Aorta (tissue), 5 donors: ENCODE measurements at places on chromosomes 2 and 18. TPM values are rescaled to one million over a fixed set of nuclear protein-coding genes. Genes with fewer than 3 reads are reported as not detected.

ZFP36L2 gene
- total RNA-seq: 231 TPM

ABCG8 gene
- total RNA-seq: not detected

- DNase-seq: no peak
These were observed 15.2 kb upstream of the BOLA3 start for GRCh38 chr2:74162951-74163350.

- no peak for DNase-seq
These were observed 2.2 kb upstream of the ACADL start for GRCh38 chr2:210227290-210228088.

DNA sequence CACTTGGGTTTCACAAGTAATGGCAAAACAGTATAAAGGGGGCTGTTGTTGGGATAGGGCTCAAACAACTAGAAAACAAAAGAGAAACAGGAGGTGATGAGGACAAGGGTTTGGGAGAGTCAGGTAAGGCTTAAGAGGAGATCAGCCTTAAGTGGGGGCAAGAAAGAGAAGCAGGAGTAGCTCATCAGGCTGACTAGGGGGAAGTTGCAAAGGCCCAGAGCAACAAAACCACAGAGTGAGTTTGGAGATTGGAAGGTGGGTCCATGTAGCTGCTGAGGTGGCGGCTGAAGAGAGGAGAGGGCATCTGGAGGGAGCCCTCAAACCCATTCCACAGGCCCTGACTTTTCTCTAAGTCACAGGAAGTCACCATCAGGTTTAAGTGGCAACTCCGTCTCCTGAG lies 126.0 kb downstream of the MREG start:
- no peak for DNase-seq

- no peak for DNase-seq
These were observed 717 bp downstream of the IHH start for GRCh38 chr2:219059725-219060682.

GRCh38 chr18:9961041-9961440 lies 47.2 kb downstream of the VAPA start:
- DNase-seq: no peak

- DNase-seq: peak; percentile 71
These were observed at the start of gene VSNL1 for GRCh38 chr2:17540093-17540812. VSNL1 (plus strand) TSS chr2:17540696; CDS start chr2:17592075, 51,379 bp downstream.

GRCh38 chr2:207720517-207721187 lies 9.2 kb downstream of the CCNYL1 start:
- DNase-seq: no peak
